ENCODE measurements at places on chromosomes 5 and 9.

DNA sequence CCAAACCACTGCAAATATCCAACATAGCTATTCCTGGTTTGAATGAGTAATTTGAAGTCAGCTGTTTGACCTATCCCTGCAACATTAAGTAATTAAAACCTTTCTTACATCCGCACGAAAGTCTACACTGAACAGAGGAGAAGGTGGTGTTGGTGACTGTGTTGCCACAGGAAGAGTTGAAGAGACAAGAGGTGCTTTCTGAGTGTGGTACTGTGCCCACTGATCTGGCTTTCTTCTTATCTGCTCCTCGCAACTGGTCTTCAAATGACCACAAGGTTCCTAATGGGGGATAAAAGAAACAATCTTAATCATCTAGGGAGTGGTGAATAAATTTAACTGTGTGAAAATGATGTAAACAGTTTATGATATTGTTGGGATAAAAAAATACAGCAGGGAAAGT is 29.4 kb upstream of the PDCL start:
- no peak for DNase-seq

DNA sequence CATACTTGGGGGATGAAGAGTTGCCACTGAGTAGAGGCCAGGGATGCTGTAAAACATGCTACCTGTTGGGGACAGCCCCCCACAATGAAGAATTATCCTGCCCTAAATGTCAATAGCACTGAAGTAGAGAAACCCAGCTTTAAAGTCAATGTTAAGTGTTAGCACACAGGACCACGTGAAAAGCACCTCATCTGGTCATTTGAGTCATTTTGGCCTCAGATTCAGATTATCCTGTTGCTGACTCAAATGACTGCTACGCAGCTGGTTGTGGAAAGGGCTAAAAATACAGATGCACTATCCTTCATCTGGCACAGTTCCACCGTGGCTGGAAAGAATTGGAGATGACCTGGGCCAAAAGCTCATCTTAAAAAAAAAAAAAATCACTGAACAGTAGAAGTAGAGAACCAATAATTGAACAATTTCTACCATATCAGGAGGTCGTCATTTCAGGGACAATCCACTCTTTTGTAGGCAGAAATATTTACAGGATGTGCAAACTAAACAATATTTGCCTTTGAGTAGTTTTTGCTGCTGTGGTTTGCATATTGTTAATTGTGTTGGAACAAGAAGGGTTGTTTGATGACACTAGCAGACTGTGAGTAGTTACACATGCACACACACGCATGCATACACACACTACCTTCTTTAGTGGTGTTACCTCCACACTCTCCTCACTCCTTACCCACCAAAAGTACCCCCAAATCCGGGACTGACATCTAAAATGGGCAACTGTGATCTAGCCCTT is 195.3 kb upstream of the KLF9 start:
- DNase-seq: no peak

- DNase-seq: no peak
Observed at GRCh38 chr9:2180154-2180553, 165.0 kb downstream of the SMARCA2 start.

- no peak for DNase-seq
Observed at GRCh38 chr5:54344653-54345052, 34.3 kb upstream of the ARL15 start.

DNA sequence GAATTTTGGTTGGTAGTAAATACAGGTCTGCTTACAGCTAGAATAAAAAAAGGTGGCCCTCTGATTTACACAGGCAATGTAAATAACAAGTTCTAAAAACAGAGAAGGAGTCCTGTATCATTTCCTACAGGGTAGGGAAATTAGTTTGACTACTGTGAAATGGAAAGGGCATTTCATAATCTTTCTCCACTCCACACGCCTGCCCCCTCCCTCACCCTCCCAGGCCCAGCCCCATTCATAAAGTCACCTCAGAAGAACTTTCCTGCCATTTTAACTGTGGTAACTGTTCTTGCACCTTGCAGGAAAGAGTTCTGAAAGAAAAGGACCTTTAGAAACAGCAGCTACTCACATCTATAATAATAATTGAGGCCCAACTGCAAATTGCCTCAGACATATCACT is 69.7 kb downstream of the MEF2C start:
- no peak for DNase-seq

DNA sequence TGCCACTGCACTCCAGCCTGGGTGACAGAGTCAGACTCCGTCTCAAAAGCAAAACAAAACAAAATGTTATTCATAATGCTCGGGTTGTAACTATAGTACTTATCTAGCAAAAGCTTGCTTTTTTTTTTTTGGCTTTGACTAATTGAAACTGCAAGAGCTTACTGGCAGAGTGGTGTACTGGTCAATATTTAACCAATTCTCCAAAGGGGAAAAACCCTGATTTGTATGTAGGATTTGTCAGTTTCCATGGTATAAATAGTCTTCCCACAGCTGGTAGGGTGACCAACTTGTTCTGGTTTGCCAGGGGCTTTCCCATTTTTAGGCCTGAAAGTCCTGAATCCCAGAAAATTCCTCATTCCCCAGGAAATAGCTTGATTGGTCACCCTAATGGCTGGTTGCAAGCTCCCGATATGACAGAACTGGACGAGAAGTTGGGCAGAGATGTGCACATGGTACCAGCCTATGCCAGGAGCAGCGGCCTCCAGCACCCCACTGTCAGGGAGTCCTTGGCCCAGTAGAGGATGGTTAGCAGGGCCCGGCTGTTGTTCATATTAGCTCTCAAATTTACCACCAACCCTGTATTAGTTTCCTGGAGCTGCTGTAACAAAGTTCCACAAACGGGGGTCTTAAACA is 58.0 kb downstream of the FXN start:
- DNase-seq: no peak

GRCh38 chr5:78640662-78641474 is 7.7 kb downstream of the LHFPL2 start:
- DNase-seq: no peak

- DNase-seq: peak; percentile 6
Observed at GRCh38 chr5:10489810-10490426, 48.2 kb downstream of the ROPN1L start.

- DNase-seq: no peak
Observed at GRCh38 chr5:152689250-152689711, 284.2 kb upstream of the NMUR2 start.

DNA sequence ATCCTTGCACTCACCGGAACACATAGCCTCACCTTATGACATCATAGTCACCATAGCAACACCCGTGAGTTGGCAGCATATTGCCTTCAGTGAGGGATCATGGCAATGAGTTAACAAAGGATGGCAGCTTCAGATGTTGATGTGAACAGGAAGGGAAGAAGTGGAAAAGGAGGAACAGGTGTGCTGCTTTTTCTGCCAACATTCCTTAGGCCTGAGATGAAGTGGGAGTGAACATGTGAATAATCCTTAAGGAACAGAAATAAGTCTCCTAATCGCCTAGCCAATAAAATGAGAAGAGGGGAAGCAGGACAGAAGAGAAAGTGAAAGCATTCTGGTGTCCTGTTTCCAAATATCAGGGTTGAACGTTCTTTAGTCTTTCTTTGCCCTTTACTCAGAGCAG is 360.0 kb downstream of the BRINP1 start:
- no peak for DNase-seq

GRCh38 chr5:132095424-132095972 is 21.9 kb downstream of the CSF2 start:
- no peak for DNase-seq

DNA sequence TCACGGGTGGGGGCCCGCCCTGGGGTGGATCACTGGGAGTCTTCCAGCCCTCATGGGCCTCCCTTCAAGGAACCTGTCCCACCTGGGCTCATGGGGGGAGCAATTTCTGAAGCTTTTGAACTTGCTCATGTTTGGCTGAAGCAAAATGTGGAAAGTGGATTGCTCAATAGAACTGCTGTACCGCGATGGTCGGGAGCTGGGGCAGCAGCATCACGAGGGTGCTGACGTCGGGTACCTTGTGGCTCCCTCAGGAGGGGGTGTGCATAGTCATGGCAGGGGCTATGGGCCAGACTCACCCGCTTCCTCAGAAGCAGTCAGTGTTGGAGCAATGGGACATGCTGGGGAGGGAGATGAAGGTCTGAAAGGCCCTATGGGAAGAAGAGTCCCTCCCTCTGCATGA is 57.9 kb downstream of the PRRT1B start:
- no peak for DNase-seq

DNA sequence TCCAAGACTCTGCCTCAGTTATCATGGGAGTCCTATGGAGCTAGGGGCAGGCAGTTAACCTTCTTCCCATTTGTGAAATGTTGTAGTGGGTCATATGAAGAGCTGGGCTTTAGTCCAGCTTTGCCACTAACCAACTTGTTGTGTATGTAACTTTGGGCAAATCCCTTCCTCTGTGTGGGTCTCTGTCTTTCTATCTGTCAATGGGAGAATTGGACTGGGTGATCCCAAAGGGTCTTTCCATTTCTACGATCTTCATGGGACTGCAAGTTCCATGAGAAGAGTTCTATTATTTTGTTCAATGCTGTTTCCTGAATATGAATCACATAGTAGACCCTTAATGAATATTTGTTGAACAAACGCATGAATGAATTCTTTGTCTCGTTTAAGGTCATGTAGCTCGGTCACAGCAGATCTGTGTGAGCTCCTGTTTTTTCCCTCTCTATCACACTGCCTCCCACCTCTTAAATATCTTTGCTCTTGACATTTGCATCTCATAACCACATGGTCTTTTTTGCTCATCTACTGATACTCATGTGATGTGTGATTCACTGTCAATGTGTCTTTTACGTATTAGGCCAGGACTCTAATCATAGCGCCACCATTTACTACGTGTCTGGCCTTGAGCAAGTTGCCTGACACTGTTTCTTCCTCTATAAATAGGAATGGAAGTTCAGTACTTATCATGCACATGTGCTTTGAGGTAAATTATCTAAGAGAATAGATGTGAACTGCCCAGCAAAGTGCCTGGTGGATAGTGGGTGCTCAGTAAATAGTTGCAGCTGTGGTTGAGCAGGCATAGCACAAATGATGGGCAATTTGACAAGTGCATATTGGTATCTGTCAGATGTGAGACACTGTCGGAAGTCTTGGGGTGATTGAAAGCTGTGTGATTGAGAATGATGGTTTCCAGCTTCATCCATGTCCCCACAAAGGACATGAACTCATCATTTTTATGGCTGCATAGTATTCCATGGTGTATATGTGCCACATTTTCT is 37.4 kb downstream of the PTTG1 start:
- no peak for DNase-seq

DNA sequence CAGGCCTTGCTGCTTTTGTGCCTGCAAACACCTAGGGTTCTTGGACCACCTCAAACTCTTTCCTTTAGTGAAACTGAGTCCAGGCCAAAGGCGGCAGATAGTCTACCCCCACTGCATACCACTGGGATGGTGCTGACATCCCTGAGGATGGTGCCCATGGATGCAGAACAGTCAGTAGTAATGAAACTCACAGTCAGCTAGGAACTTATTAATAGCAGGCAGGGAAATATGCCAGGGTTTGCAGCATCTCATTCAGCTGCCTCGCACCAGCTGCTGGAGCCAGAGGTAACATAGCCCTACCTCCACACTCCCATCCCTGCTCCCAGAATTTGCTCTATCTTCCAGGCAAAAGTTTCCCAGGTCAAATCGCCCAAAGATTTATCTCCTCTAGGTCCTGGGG is 189.1 kb downstream of the SREK1 start:
- no peak for DNase-seq

GRCh38 chr5:89059274-89059673 is 176.3 kb upstream of the MEF2C start:
- DNase-seq: no peak

DNA sequence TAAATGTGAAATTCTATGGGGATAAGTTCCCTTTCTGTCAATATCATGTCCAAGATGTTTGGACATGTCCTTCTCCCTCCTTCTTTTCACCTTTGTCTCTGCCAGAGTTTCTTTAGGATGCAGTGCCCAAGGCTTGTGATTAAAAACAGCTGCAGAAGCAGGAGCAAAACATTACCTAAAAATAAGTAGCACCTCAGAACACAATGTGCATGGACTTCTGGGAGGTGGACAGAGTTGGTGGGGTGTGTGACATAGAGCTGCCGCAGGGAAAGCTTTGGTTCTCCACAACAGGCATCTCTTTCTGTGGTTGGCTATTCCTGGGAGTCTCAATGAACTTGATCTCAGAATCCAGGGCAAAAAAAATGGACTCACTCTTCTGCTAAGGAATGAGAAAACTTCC is 97.0 kb downstream of the SEC61B start:
- no peak for DNase-seq

- no peak for DNase-seq
Observed at GRCh38 chr5:8553364-8553763, 684.4 kb downstream of the MTRR start.

- peak; percentile 18 for DNase-seq
Observed at GRCh38 chr5:136212252-136212721, 19.3 kb upstream of the SMIM32 start.

DNA sequence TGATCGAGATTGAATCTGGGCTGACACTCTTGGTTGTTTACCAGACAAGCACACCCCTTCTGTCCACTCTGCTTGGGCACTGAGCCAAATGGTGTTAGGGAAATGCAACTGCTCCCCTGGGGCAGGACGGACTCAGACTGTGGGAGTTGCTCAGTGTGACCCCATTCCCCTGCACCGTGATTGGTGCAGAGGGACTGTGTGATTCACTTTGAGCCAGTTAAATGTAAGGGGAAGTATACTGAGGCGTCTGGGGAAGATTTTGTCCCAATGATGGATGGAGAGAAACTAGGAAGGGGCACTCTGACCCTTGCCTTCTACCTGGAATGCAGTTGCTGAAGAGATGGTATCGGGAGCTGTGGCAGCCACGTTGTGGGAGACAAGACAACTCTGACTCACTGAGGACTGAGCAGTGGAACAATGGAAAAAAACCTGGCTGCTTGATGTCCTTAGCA is 196.0 kb upstream of the ANKRD55 start:
- DNase-seq: no peak

DNA sequence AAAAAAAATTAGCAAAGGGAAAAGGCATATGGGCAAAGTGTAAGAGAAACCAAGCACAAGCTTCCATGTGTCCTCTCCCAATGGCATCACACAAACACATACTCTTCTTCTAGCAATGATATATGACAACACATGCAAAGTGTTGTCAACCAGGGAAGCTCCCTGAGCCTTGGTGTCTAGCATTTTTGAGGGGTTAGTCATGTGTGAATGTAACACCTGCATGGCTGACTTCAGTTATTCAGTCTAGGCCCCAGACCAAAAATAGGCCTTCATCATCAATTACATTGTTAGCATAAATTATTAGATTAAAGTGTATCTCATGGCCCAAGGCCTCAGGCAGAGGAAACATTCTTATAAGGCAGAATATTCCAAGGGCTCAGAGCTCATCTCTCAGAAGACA is 450.0 kb downstream of the TLE1 start:
- DNase-seq: no peak

GRCh38 chr9:135830496-135830895 is 76.8 kb downstream of the CAMSAP1 start:
- DNase-seq: no peak

DNA sequence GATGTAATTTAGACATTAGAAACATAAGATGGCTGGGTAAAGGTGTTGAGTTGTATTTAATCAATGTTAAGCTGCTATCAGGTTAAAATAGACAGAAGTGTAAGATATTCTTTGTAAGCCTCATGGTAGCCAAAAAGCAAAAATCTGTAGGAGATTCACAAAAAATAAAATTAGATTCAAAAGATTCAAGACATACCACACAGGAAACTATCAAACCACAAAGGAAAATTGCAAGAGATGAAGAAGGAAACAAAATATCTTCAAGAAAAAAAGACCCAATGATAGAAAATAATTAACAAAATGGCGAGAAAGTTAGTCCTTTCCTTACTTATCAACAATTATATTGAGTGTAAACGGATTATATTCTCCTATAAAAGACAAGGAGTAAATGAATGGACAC is 15.3 kb downstream of the XRCC4 start:
- no peak for DNase-seq

Measured in CD4-positive, alpha-beta T cell treated with Interleukin-6 at 100 ng/mL for 8 hours (primary cell).